Right ventricle myocardium superior (tissue), 1 donor: ENCODE measurements at places on chromosomes 4 and X. TPM values are rescaled to one million over a fixed set of nuclear protein-coding genes. Genes with fewer than 3 reads are reported as not detected.

DNA sequence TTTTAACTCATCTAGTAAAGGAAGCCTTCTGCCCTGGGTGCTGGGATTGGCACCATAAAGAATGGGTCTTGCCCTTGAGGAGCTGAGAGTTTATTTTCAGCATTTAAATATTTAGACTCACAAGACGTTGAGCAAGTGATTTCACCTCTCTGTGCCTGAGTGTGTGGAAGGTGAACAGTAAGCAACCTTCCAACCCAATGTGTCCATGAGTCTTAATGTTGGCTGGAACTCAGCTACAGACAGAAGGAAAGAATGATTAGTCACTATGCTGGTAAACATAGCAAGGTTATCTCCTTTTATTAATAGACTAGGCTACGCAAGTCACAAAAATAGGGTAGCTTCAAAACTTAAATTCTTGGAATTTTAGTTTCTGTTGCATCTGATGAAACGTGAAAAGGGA lies 277.4 kb upstream of the GATB start:
- no peak for DNase-seq

GRCh38 chr4:11881364-11881763 lies 452.7 kb upstream of the HS3ST1 start:
- DNase-seq = no peak

DNA sequence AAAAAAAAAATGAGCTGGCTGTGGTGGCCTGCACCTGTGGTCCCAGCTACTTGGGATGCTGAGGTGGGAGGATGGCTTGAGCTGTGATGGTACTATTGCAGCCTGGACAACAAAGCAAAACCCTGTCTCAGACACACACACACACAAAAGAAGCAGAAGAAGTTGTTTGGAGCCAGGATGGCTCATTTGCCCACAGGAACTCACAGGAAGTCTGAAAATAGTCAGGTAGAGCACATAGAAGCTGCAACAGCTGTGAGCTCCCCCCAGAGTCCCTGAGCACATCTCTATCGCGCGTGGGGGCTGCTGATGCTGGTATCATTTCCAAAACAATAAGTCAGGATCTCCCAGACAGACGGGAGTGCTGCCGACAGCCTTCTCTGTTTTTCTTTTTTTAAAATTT lies 13.4 kb upstream of the DHRSX start:
- DNase-seq = no peak

- DNase-seq = no peak
Measured at GRCh38 chrX:99073551-99073950, 1336.5 kb downstream of the PCDH19 start.

DNA sequence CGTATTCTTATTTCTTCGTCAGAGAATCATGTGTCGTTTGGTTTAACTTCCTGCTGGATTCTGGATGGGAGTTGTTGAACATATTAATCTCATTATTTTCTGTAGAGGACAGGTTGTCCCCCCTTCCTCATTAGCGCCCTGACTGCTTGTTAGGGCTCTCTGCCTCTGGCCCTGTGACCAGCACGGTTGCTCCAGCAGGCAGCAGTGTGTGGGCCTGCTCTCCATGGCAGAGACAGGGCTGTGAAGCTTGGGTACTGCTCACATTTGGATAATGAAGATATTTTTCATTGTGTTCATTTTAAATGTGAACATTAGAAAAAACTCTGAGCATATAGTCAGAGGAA lies 102.7 kb downstream of the KLHL8 start:
- DNase-seq = no peak

- no peak for DNase-seq
Measured at GRCh38 chr4:23993373-23993772, 103.5 kb upstream of the PPARGC1A start.

DNA sequence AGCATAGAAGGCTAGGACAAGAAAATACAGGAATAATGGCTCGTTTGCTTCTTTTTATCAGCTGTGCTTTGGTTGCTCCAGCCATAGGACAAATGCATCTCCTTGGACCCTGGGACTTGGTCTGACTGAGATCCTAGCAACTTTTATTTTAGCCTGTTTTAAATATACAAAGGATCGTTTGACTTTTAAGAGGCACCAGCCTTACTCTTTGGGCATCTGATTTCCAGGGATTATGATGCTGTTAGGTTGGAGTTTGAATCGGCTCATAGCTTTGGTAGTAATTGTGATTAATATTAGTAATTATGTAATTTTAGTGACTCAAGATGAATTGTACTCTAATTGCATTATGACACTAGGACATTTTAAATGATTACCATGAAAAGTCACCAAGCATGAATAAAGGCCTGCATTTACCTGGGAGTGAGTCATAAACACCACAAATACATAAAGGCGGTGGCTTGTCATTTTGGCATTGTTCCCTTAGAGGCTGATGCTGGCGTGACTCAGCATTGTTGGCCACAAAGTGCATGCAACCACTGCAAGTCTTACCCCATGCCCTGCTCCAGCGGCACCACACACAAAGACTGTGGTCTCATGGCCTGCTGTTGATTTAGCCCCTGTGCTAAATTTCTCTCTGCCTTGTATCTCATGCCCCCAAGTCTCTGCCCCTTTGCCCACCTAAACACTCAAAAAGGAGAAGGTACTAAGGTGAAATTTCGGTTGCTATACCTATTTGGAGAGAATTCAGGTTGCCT lies 12.4 kb downstream of the GPAT3 start:
- DNase-seq = peak; percentile 72

- no peak for DNase-seq
Measured at GRCh38 chr4:42197341-42197740, 44.9 kb upstream of the BEND4 start.

- DNase-seq = no peak
Measured at GRCh38 chr4:148420397-148420796, 21.8 kb downstream of the NR3C2 start.

GRCh38 chr4:119206178-119206577 lies 6.3 kb upstream of the USP53 start:
- DNase-seq = no peak

Gene PABPC1L2B
- total RNA-seq = not detected

Gene BMX
- 1.8 TPM for total RNA-seq

Gene GLRB
- 7.8 TPM for total RNA-seq

Gene FAM236A
- not detected for total RNA-seq
